Stimulated activated effector memory CD8-positive, alpha-beta T cell treated with anti-CD3 and anti-CD28 coated beads, Interleukin-12 subunit alpha, Interleukin-12 subunit beta, amount 100 ng/mL, for 72 hours (primary cell): ENCODE measurements at places on chromosomes 5 and 9.

DNA sequence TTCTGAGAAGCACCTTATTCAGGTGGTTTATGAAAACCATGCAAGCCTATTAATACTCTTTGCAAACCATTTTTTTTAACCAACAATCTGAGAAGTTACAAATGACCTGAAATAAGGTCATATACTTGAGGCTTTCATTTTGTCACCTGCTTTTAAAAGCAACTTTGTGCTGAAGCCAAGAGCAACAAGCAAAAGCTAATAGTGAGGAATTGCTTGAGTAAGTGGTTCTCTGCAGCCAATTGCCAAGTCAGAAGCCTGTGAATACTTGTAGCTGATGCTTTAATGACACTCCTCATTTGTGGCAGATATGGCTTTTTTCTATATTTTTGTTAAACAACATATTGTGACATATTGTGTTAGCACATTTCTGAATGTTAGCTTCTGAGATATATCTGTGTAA, 126.7 kb upstream of the ZNF608 start:
- DNase-seq, result no peak

DNA sequence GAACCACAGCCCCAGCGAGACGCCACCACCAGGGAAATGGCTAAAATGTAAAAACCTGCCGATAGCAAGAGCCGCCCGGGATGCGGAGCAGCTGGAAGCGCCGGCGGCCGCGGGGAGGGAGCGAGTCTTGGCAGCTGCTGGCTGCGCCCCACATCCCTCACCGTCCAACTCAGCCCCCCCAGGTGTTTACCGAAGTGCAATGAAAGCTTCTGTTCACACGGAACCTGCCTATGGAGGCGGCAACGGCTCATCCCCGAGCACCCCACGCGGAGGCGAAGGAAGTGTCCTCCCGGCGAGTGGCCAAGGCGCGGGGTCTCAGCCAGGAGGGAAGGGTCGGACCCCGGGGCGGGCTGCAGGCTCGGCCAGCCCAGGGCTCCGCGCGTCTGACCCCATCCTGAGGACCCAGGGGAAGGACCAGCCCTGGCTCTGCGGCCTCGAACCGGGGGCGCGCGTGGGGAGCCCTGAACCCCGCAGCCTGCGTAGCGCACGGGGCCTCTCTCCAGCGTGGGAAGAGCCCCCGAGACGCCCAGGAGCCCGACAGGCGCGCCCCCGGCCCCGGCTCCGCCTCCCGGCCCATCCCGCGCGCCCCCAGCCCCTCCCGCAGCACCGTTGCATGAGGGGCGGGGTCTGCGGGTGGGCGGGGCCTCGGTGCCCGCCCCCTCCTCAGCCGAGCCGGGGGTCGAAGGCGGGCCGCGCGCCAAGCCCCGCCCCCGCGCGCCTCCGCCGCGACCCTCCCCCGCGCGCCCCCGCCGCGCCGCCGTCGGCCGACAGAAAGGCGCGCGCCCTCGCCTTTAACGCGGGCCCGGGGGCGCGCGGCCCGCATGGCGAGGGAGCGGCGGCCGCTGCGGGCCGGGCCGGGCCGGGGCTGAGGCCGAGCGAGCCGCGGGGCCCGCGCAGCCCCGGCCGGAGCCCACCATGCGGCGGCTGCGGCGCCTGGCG, at the start of gene DIPK1B:
Gene DIPK1B (plus strand): TSS at position 822 of the 939 bp plus-strand sequence. CDS start 94 bp downstream, at position 916.
- no peak for DNase-seq

DNA sequence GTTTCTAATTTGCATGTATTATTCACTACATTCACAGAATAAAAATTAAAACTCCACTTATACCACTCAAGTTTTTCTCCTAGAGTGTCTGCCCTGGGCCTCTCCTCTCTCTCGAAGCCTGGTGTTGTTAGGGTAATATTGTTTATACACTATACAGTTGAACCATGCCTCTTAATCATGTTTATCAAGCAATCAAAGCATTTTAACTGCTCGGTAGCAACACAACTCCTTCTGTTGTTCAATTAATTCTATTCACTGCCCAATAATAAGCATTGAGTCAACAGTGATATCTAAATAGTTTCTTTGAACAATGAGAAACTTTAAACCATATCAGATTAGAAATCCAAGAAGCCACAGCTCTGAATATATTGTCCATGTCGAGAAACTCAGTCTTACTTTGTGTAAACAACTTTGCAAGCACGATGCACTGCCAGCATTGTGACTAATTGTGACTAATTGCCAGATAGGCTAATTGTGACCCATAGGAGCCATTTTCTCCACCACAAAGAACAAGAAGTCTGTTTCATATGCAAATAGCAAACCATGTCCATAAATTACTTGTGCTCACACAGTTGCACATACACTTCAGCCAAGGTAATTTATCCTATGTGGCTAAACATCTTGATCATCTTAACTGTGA, at the start of gene DNAH5:
Gene DNAH5 (minus strand): TSS at position 129 of the 640 bp plus-strand sequence. CDS start 250 bp downstream, outside the sequence.
- DNase-seq, result no peak

- no peak for DNase-seq
Observed at GRCh38 chr5:159017786-159018185, 81.9 kb downstream of the EBF1 start.

- no peak for DNase-seq
Observed at GRCh38 chr5:123124859-123125595, 36.0 kb downstream of the PRDM6 start.
